ENCODE measurements at places on chromosomes 5 and 9.

DNA sequence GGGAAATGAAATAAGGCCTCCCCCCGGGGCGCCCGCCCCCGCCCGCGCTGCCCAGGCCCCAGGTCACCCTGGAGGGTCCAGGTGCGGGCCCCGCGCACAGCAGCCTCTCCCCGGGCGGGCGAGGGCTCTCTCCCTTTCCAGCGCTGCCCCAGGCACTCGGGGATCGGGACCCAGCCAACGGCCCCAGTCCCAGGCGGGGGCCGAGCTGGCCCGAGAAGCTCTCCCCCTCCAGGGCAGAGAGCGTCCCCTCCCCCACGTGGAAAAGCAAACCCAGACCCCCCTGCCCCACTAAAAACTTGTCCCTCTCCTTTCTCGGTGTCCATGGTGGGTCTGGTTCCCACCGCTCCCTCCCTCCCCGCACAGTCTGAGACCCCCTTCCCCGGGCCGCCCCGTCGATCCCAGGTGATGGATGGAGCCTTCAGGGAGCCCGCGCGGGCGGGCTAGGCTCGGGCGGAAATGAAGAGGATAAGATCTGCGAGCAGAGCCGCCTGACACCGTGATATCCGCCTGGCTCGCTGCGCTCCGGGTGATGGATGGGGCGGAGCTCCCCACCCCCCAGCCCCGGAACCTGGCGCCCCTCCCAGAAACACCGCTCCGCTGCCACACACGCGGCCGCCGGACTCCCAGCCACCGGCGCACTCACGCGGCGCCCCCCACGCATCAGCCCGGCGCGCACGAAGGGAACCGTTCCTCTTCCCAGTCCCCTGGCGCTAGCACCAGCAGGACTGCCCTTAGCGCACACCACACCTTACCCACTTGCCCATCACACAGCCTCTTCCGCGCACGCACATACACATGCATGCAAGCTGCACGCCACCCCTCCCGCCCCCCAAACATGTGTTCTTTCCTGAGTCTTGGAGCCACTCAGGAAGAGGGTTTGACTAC lies 81.7 kb upstream of the ZBTB43 start:
- DNase-seq = peak; percentile 65

- DNase-seq = no peak
These were observed 8.1 kb upstream of the TSPAN17 start for GRCh38 chr5:176639208-176639607.

- no peak for DNase-seq
These were observed 284.5 kb upstream of the POU5F2 start for GRCh38 chr5:94025788-94026473.

DNA sequence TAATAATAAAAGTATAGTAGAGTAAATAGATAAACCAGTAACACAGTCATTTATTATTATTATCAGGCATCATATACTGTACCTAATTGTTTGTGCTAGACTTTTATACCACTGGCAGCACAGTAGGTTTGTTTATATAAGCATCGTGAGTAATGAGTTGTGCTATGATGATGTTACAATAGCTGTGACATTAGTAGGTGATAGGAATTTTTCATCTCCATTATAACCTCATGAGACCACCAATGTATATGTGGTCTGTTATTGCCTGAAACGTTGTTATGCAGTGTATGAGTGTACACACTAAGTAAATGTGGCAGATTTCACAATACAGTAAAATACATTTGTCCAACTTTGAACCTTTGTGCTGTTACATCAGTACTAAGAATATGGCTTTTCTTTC lies 72.7 kb upstream of the SPATA31D4 start:
- no peak for DNase-seq

GRCh38 chr5:41193456-41194205 lies 19.7 kb downstream of the C6 start:
- no peak for DNase-seq

GRCh38 chr5:61824396-61824795 lies 481.6 kb upstream of the KIF2A start:
- DNase-seq = no peak

- no peak for DNase-seq
These were observed 169.2 kb upstream of the TARS1 start for GRCh38 chr5:33271606-33272005.

GRCh38 chr9:129612815-129613519 lies 7.9 kb downstream of the C9orf50 start:
- DNase-seq = no peak

GRCh38 chr9:71885467-71885866 lies 25.5 kb downstream of the ABHD17B start:
- no peak for DNase-seq

DNA sequence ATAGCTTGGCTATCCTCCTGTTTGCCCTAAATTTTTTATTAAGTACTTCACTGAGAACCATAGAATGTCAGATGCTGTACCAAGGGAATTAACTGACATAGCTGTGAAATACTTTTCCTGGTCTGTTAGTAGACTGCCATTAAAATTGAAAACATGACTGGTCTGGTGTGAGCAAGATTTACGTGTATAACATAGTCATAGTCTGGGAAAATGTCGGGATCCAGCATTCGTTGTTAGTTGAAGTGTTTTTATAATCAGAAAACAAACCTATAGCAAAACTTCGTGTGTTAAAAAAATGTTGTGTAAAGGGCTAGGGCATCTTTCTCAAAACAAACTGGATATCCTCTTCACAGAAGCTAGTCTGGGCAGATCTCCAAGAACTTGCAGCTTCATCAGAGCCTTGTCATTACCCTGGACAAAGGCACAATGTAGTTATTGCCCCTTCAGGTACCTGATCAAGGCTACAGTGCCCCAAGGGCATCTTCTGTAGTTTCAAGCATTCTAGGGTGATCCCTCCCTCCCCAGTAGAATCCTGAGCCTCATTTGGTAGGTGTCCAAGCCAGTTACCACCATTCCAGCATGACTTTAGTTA lies 454.2 kb upstream of the SGCD start:
- no peak for DNase-seq

GRCh38 chr9:134814598-134815215 lies 65.9 kb upstream of the FCN2 start:
- no peak for DNase-seq

- DNase-seq = no peak
These were observed 8.2 kb upstream of the PTGDS start for GRCh38 chr9:136969150-136969549.

Data from activated B cell treated with CpG ODN at 0.5 μM for 24 hours (primary cell).